IMR-90 (cell line): ENCODE measurements at places on chromosomes 11 and 22. TPM values are rescaled to one million over a fixed set of nuclear protein-coding genes. Genes with fewer than 3 reads are reported as not detected.

TRIM49 gene
- not detected in 2 replicates for polyA plus RNA-seq

SCN2B gene
- polyA plus RNA-seq, result 0.05 and 0.10 TPM in 2 replicates

BARX2 gene
- polyA plus RNA-seq, result not detected in 2 replicates

STIM1 gene
- 19.2 and 23.0 TPM in 2 replicates for polyA plus RNA-seq

CDON gene
- polyA plus RNA-seq, result 1.2 and 1.4 TPM in 2 replicates

POLR2L gene
- polyA plus RNA-seq, result 416 and 907 TPM in 2 replicates

PACSIN3 gene
- polyA plus RNA-seq, result 21.1 and 24.5 TPM in 2 replicates

DNA sequence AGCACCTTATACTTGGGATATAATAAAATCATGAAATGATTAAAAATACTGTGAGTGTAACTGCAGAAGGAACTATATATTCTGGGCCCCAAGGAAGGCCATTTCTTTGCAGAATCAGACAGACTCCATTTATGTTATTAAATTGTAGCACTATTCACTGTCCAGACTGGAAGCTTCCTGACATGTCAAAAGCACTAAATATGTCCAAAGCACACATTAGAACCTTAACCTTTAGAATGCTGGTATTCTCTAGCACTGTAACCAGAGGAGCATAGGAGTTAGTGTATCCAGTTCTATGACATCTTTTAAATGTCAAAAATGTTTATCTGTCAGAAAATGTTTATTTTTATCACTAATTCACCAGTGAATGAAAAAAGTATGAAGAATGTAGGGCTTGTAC, 246.9 kb downstream of the CADM1 start:
- DNase-seq, result no peak

- no peak for DNase-seq
These were observed 423.2 kb downstream of the MN1 start for GRCh38 chr22:27378311-27378800.

GRCh38 chr11:17414317-17414737, 25.9 kb upstream of the KCNJ11 start:
- DNase-seq, result no peak

GRCh38 chr11:46117842-46118241, 3.4 kb downstream of the PHF21A start:
- no peak for DNase-seq

DNA sequence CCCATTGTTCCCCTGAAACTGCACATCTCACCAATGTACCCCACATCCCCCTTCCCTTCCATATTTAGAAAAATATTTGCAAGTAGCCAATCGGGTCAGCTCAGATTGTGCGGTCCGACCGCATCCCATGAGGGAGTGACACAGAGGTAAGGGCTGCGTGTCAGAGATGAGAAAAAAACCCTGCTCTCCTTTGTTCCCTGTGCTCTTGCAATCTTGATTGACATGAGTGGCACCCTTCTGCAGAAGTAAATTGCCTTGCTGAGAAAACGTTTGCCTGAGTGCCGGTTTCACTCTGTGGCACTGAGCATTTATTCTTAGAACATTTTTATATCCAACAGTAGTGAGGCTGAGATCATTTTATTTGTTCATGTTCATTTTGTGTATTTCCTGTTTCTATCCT, 81.6 kb upstream of the CCDC90B start:
- DNase-seq, result no peak

GRCh38 chr22:40592352-40593113, 44.0 kb downstream of the MRTFA start:
- DNase-seq, result no peak

DNA sequence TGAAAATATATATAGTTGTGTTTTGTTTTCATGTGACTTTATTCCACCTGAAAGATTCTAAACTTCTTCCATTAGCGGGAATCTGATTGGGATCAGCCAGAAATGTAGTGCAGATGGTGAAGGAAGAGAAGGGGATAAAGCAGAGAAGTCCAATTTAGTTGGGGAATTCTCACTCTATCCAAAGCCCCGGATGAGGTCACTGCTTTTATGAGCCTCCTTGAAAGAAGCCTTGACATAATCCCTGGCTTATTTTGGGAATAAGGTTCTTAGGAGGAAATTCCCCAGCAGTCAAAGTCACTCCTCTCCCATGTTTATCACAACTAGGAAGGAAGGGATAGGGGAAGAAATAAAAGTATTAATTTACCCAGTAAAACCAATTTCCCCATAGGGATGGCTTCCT, 41.1 kb downstream of the OSBP start:
- peak; percentile 52 for DNase-seq

GRCh38 chr22:19039448-19039780, 82.8 kb downstream of the DGCR2 start:
- DNase-seq, result no peak

GRCh38 chr22:27834364-27835185, 33.0 kb upstream of the MN1 start:
- DNase-seq, result no peak

DNA sequence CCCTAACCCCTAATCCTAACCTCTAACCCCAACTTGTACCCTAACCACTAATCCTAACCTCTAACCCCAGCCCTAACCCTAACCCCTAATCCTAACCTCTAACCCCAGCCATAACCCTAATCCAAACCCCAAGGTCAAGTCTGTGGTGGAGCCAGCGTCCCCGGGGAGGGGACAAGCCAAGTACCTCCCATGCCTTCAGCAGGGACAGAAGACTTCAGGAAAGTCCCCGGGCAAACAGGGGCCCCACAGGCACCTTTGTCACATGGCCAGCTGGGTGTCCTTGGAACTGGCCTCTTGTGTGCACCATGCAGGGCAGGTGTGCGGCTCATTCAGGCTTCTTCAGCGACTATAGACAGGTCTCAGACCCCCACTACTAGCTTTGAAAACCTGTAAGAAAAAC, 555.8 kb downstream of the BRD1 start:
- no peak for DNase-seq

DNA sequence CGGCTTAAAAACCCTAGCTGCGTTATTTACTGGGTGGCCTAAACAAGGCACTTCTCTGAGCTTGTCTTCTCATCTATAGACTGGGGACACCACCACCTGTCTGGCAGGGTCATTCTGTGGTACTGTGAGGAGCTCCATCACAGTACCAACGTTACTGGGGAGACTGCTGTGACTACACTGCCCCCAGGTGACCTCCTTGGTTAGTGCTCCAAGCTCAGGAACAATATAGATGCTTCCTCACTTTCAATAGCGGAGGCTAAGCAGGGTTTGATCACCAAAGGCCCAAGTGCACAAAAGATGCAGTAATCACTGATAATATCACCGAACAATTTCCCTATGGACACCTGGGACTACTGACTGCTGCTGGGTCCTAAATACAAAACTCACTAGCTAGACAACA, 18.8 kb downstream of the PRPF19 start:
- DNase-seq, result peak; percentile 61

DNA sequence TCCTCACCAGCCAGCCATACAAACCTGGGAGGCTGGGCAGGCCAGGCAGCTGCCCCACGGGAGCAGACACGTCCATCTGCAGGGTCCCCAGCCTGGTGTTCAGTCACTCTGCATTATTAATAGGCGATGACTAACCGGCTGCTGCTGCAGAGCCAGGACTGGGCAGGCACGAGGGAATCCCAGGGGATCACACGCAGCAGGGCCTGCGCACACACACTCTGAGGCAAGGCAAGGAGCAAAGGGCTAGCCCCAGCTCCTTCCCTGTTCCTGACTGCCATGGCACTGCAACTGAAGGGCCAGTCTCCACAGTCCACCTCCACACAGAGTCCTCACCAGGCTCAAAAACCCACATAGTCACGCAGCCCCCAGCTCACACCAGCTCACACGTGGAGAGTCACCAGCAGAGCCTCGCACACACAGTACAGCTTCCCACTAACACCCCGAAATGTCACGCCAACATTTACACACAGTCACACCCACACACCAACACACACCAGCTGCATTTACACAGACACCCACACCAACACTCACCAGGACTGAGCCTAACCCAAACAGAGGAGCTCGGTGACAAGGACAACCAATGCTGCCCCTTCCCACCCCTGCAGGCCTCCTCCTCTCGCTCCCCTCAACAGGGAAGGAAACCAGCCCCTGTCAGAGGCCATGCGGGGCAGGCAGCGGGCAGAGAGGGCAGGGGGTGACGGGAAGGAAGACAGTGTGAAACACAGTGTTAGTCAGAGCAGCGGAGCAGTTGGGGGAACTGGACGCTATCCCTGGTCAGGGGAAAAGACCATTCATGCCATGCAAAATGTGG, 47.3 kb downstream of the NRXN2 start:
- peak; percentile 82 for DNase-seq

GRCh38 chr11:116360221-116360941, 412.4 kb downstream of the BUD13 start:
- no peak for DNase-seq

GRCh38 chr11:66316849-66317251, at the start of gene CD248:
TSS of gene CD248 (minus strand) at chr11:66317044. CDS start at chr11:66317027, 17 bp downstream.
- DNase-seq, result peak; percentile 78

DNA sequence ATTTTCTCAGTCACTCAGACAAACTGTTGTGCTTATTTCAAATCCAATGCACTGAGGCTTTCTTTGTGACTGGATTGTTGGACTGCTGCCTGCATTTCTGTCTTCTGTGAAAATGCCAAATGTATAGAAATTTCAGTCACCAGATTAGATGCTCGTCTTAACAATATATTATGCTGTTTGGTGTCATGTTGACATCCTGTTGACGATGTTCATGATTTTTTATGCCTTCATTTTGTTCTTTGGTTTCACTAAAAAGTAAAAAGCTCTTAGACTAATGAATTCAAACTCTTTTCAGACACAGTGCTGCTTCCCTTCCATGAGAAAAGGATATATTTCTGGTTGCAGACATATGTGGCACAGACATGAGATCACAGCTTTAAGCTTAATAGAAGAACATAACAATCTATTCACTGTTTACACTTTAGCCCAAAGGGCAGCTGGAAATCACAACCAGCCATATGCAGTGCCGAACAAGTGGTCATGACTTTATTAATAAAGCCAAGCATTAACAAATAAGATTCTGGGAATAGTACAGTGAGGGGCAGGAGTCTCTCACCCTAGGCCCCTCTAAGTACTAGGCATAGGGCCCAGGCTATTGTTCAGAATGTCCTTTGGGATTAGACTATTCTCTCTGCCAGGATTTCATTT, 9.4 kb upstream of the SOX6 start:
- peak; percentile 40 for DNase-seq

GRCh38 chr22:44091021-44091721, 67.1 kb downstream of the PARVB start:
- DNase-seq, result no peak

DNA sequence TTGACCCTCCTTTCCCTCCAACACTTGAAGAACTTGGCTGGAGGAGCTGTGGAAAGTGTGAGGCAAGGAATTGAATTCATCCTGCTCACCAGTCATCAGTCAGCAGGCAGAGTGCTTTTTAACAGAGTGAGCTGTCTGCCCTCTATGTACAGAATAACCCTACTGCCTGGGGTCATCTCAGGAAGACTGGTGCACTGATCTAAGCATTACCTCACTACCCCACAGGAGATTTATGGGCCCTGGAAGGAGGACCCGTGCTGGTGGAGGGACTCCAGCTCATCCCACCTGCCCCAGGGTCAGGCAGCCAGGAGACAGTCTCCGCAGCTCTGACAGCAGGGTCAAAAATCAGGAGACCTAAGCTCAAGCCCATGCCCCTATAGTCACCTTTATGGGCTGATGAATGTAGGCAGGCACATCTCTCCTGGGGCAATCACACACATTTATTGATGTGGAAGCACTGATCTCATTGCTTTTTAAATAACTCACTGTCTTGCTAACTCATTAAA, 270.8 kb upstream of the SESN3 start:
- no peak for DNase-seq

- no peak for DNase-seq
These were observed 401.0 kb downstream of the TBC1D22A start for GRCh38 chr22:47163481-47163855.

- DNase-seq, result peak; percentile 44
These were observed 29.4 kb upstream of the SLN start for GRCh38 chr11:107741044-107741823.

- DNase-seq, result peak; percentile 48
These were observed 77.8 kb upstream of the DDI1 start for GRCh38 chr11:103958475-103959215.

DNA sequence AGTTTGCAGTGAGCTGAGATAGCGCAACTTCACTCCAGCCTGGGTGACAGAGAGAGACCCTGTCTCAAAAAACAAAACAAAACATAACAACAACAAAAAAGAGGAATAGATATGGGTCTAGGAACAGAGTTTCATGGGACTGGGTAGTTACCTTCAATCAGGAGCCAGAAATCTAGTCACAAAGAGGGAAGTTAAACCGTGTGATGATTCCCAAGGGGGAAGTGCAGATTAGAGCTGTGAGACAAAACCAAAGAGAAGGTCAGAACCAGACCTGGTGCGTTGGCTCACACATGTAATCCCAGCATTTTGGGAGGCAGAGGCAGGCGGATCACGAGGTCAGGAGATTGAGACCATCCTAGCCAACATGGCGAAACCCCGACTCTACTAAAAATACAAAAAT, 42.1 kb upstream of the LARGE1 start:
- DNase-seq, result no peak

DNA sequence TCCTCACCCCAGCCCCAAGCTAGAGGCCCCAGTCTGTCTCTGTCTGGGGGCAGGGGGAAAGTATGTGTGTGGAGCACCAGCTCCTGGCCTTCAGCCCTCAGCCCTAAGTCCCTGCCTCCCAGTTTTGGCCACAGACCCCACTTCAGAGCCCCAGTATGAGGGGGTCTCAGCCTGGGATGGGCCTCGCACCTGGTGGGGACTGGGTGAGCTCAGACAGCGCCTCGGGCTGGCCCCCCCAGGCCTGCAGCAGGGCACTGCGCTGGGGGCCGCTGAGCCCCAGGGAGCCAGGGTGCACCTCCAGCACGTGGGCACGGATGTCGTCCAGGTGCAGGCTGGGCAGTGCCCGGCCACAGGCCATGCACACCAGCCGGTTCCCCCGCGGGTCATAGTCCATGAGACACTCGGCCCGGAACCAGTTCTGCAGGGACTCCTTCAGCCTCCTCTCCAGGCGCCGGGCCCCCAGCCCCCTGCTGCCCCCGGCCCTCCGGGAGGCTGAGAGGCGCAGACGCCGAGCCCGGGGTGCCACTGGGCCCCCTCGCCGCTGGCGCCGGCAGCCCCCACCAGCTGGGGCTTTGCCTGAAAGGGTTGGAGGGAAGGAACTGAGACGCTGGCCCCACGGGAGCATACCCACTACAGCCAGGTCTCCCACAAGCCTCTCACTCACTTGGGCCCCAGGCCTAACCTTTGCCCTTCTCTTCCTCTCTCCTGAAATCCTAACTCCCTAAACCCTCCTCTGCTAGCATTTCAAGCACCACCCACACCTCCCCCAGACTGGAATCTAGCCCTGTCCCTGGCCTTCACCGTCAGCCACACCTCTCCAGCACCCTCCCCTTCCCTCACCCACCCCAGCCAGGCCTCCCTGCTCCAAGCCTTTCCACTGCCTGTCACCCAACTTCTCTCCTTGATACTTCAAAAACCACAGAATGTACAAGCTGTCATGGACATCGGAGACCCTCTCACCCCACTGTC, 3.6 kb downstream of the ZFTA start:
- DNase-seq, result no peak

GRCh38 chr11:57172031-57172430, 9.7 kb upstream of the LRRC55 start:
- DNase-seq, result no peak

DNA sequence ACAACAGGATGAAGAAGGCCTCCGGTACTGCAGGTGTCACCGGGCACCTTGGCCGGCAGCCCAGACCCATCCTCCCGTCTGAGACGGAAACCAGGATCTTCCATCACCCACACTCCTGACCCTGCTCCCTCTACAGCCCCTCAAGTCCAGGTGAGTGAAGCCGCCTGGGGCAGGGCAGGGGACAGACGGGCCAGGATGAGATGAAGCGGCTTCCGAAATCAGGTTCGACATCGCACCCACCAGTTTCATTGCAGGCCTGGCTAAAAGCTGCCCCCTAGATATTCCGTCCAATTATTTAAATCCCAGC, 639.1 kb downstream of the TBC1D22A start:
- no peak for DNase-seq
